ENCODE measurements at places on chromosomes 2 and 18.

GRCh38 chr2:191922736-191923651 lies 76.1 kb upstream of the CAVIN2 start:
- DNase-seq: no peak

GRCh38 chr2:68185541-68186164 lies 28.0 kb downstream of the PNO1 start:
- peak; percentile 11 for DNase-seq

DNA sequence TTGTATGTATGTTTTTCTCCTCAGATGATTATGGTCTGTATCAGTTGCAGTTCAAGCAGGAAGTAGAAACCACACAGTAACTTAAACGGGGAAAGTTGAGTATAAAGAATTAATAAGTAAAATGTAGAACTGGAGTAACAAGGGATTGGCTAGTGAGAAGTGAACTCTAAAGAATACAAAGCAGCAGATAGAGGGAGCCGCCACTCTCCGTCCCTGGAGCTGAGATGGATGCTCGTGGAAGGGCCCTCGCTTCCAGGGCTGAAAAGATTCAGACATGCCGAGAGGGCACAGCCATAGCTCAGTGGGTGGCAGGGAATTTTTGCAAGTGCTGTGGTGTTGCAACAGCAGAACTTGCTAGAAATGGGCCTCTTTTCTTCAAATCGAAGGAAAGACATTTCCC lies 155.8 kb downstream of the COL6A3 start:
- DNase-seq: no peak

DNA sequence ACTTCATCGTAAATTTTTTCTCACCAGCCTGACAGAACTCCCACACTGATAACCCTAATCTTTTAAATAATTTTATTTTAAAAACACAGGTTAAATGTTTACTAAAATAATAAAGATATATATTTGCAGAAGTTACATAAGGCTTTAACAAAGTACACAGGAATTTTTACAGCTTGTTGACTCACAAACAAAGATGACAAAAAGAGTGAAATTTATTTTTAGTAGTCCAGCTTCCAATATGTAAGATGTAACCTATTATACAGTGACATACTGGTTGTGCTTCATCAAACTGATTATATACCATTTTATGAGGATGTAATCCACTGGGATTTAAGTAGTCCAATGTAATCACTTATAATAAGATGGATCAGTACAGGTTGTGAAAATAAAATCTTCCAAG lies 348.9 kb upstream of the SLC39A10 start:
- no peak for DNase-seq

DNA sequence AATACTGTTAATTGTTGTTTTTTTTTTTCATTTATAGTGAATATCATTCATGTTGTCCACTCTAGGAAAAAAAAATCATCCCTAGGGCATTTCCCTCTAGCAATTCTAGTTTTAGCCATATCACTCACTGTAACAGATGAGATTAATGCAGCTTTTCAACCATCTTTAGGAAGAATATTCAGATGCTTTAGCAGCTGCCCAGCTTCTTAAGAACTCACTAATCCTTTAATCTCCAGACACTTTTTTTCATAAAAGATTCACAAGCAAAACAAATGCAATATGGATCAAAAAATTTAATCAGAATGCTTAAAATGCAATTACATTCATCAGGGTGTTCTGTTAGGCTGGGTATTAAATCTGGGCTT lies 692.6 kb downstream of the ERBB4 start:
- no peak for DNase-seq

DNA sequence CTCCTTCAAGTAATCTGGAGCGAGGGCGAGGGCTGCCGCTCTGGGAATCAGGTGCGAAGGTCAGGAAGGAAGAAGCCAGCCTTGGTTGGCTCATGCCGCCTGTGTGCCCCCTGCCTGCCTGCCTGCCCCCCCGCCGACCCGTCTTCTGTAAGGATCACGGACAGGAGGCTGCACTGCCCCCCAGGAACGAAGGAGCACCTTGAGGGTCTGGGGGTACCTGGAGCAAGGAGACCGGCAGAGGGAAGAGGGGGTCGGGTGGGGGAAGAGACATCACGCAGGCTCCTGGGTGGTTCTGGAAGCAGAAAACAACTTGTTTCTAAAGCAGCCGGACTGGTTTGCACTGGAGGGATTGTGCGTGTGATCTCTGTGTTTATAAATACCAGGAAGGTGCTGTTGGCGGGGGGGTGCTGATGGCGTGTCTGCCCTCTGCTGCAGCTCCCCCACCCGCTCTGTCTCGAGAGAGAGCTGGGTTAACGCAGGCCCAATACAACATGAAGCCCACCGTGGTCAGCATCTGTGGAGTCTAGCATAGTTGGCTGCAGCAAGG lies 1.7 kb downstream of the FOSL2 start:
- DNase-seq: no peak

DNA sequence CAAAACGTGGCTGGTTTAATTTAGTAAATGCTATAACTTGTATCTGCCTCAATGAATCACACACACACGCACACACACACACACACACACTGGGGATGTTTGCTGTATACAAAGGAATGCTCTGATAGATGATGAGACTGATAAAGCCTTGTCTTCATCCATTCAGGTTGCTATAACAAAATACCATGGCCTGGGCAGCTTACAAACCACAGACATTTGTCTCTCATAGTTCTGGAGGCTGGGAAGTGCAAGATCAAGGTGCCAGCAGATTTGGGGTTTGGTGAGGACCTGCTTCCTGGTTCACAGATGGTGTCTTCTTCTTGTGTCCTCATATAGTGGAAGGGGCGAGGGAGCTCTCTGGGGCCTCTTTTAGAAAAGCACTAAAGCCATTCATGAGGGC lies 149.5 kb upstream of the HDAC4 start:
- no peak for DNase-seq

- DNase-seq: no peak
Measured at GRCh38 chr18:74387383-74387782, 69.7 kb downstream of the DIPK1C start.

DNA sequence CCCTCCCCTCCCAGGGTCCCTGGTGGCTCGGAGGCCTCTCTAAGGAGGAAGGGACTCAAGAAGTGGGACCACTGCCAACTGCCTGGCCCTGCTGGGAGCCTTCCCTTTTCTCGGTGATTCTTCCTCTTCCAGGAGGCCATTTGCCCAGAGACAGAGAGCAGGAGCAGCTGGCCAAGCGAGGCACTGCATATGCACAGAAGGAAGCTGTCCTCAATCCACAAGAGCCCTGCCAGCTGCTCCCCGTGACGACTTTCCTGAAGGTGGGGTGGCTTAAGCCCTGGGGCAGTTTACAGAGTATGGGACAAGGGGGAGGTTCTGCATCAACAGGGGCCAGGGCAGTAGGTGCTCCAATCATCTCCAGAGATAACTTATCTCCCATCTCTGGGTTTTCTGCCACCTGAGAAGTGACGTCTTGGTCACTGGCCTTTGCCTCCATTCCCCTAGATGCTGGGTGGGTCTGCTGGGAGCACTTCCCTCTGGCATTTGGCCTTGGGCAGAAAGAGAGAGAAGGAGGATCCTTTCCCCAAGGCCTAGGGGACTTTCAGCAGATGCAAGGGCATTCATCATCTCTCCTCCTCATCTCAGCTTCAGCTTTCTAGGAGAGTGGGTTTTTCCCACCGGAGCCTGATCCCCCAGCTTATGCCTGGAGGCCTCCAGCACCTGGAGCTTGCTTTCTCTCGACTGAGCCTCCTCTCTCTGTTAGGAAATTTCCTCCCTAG lies 28.5 kb downstream of the CIB4 start:
- no peak for DNase-seq

DNA sequence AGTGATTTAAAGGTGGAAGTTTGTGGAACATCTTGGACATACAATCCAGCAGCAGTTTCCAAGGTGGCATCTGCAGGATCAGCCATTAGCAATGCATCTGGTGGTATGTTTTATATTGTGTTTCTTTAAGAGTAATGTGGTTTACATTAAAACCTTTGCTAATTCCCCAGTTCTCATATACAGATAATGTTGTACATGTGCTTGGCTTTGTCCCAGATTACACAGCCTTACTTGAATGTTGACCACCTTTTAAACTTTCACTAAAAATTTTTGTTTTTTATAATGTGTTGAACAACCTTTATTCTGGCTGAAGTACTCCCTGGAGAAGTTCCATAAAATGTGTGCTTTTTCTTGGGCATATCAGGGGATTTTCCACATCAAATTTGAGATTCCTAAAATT lies 57.5 kb downstream of the MIB1 start:
- DNase-seq: no peak

DNA sequence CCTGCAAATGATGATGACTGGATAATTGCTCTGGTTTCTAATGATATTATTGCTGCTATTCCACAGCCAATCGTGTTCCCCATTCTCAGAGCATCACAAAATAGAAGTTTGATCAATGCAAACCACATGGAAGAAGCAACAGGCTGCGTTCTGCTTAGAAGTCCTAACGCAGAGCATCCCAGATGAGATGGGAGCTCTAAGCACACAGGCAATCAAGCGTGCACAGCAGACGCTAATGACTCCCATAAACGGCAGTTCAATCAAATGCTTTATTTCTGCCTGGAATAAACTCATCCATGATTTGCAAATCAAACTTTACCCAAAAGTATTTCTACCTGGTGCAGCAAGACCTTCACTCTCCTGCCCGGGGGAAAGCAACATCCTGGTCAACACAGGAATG lies 304.2 kb downstream of the FBXO15 start:
- no peak for DNase-seq

GRCh38 chr2:219541611-219542180 lies 1.9 kb downstream of the CHPF start:
- DNase-seq: peak; percentile 60

DNA sequence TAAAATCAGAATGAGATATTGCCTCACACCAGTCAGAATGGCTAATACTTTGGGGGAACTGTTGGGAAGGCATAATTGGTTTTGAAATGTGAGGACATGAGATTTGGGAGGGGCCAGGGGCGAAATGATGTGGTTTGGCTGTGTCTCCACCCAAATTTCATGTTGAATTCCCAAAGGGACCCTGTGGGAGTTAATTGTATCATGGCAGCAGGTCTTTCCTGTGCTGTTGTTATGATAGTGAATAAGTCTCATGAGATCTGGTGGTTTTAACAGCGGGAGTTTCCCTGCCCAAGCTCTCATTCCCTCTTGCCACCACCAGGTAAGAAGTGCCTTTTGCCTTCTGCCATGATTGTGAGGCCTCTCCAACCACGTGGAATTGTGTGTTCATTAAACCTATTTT lies 59.6 kb downstream of the CSRNP3 start:
- no peak for DNase-seq

DNA sequence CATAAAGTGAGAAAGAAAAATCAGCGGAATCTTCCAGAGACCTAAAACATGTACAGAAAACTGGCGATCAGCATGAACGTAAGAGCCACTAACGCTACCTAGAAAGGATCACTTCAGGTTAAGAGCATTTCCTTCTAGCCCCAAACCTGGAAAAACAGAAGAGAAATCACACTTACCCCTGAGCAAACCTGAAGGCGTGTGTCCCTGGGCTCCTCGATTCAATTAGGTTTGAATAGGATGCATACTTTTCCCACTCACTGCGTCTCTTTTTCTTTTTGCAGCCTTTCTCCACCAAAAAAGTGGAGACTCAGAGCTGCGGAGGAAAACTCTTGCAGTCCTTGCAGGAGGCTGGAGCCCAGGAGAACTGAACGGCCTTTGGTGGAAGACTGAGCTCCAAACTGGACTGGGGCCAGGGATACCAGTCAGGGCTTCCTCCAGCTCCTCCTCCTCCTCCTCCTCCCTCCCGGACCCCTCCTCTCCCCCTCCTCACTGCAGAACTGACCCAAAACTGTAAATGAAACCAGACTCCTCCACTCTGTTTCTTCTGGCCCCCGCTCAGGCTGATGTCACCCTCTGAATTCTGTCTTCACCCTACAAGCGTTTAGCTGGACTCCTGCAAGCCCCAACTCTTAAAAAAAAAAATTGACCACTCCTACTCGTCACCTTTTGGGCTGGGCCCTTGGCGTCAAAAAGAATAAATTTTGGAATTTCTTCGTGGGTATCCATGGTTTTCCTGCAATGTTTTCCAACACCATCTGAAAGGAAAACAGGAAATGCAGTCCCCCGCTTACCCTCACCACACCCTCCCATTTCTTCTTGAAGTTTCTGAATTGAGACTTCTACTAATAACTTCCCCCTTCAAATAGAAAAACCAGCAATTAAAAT lies at the start of gene COL6A3:
Gene COL6A3, minus strand, starts transcription at position 388 of the 885 bp plus-strand sequence. CDS start 17,347 bp downstream, outside the sequence.
- no peak for DNase-seq

DNA sequence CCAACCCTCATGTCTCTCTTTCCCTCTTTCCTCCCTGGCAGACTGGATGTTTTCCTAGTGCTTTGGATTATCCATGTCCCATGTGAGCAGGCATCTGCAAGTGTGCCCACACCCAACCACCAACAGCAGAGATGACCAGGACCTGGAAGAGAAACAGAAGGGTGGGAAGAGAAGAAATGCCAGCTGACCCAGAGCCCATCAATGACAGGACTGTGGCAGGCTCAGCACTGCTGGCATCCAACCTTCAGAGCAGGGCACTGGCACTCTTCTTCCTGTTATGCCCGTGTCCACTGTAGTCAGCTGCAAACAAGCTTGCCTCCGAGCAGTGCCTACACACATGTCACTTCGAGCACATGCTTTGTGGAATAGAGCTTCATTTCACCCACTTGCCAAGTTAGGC lies 121.1 kb downstream of the TANC1 start:
- DNase-seq: no peak

- DNase-seq: no peak
Measured at GRCh38 chr2:180523621-180524340, 456.6 kb upstream of the UBE2E3 start.

GRCh38 chr2:36963106-36963505 lies 3.2 kb downstream of the STRN start:
- DNase-seq: no peak

GRCh38 chr2:170409164-170409535 lies 231.2 kb downstream of the MYO3B start:
- DNase-seq: peak; percentile 64

DNA sequence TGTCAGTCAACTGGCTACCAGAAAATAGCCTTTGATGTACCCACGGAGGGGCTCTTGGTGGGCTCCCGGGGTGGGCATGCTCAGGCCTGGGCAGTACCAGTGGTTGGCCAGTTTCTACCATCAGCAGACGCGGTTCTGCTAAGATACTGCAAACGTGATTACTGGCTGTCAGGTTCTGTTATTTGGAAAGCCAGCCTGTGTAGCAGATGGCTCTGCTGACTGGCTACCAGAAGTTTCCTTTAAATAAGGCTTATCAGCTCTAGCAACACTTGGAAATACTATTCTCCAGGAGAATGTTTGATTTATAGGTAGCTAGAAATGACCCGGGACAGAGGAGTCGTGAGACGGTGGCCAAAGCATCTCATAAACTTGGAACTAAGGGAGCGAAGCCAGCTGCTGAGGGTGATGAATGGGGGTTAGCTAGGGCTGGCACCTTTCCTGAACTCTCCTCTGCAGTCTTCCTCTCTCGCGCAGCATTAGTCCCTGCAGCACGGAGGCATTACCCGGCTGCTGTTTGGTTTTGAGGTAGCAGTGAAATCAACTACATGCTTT lies 171.9 kb downstream of the AGAP1 start:
- DNase-seq: no peak

GRCh38 chr2:218323526-218324472 lies 31.5 kb upstream of the TMBIM1 start:
- DNase-seq: no peak

- no peak for DNase-seq
Measured at GRCh38 chr2:38301340-38301968, 75.6 kb downstream of the ATL2 start.

- peak; percentile 66 for DNase-seq
Measured at GRCh38 chr2:28390241-28390745, 2.4 kb upstream of the FOSL2 start.

GRCh38 chr2:181680055-181680936 lies at the start of gene NEUROD1:
Gene NEUROD1, minus strand, starts transcription at chr2:181680517. Its CDS starts 1,657 bp downstream, at chr2:181678860.
- no peak for DNase-seq
